ENCODE measurements at places on chromosomes 5 and 9. TPM values are rescaled to one million over a fixed set of nuclear protein-coding genes. Genes with fewer than 3 reads are reported as not detected.

Gene CCDC171
- total RNA-seq = 4.0 TPM

Gene PCSK1
- not detected for total RNA-seq

Gene SHOC1
- not detected for total RNA-seq

Gene PDGFRB
- total RNA-seq = 97.8 TPM

Gene TRAF1
- 7.9 TPM for total RNA-seq

Gene SLCO6A1
- total RNA-seq = not detected

Gene RASEF
- total RNA-seq = 30.3 TPM

Gene MEIKIN
- not detected for total RNA-seq

Gene LCN9
- not detected for total RNA-seq

GRCh38 chr9:136961279-136962065 is 9.4 kb downstream of the LCN12 start:
- no peak for DNase-seq

GRCh38 chr5:123088031-123088805 is 823 bp upstream of the PRDM6 start:
- no peak for DNase-seq

- no peak for DNase-seq
Observed at GRCh38 chr5:40736103-40736875, 19.5 kb downstream of the TTC33 start.

DNA sequence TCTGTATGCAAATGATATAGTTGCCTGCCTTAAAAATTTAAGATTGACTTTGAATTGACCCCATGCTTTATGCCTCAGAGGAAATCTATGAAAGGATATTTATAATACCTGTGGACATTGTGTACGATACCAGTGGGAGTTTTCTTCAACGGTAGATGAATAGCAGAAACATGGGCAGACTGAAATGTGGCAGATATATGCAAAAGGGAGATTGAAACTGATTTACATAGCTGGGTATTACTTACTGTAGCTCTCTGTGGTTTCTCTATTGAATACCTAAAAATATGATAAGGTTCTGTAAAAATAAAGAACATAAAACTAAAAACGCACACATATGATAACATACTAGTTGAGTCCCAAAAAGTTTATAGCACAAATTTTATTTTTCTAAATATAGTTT is 345.2 kb upstream of the PCSK5 start:
- DNase-seq = no peak

DNA sequence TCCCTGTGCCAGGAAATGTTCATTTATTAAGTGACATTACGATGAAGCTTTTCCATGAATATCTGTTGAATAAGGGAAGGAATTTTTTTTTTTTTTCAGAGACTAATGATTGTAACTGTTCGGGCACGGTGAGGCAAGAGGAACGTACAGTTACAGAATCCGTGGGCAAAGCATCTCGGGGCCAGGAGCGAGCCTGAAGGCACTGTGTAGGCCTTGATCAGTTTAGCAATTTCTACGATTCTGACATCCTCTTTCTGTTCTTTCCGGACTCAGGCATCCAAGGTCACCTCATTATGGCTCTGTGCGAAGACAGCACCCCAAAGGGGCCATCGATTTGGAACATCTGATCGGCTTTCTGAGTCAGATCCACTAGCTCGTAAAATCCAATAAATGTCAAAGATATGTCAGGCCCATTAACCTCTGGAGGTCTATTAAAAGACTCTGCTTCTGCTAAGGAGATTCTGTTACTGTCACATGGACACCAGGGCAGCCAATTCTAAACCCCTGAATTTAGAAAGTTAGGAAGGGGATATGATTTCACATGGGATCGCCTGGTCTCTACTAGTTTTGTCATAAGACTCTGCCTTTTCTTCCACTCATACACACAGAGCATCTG is 41.4 kb upstream of the BOD1 start:
- DNase-seq = no peak

GRCh38 chr9:23341346-23341745 is 484.7 kb downstream of the ELAVL2 start:
- no peak for DNase-seq

GRCh38 chr9:68895741-68896478 is 118.0 kb downstream of the PRKACG start:
- DNase-seq = no peak

GRCh38 chr9:76441551-76442322 is 17.2 kb upstream of the GCNT1 start:
- no peak for DNase-seq

DNA sequence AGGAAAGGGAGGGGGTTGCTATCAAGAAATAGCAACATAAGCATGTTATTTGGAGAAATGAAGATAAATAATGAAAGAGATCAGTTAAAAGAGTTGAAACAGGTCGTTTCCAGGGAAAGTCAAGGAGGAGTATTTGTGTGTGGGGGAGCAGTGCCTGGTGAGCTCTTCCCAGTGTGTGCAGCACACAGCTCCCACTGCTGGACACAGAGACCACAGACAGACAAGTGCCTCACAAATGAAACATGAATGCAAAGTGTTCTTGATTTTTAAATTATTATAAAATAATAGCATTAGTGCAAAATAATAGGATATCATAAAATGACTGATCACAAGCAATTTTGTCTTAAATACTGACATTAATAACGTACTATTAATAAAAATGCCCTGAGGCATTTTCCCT is 40.8 kb downstream of the LIFR start:
- no peak for DNase-seq

DNA sequence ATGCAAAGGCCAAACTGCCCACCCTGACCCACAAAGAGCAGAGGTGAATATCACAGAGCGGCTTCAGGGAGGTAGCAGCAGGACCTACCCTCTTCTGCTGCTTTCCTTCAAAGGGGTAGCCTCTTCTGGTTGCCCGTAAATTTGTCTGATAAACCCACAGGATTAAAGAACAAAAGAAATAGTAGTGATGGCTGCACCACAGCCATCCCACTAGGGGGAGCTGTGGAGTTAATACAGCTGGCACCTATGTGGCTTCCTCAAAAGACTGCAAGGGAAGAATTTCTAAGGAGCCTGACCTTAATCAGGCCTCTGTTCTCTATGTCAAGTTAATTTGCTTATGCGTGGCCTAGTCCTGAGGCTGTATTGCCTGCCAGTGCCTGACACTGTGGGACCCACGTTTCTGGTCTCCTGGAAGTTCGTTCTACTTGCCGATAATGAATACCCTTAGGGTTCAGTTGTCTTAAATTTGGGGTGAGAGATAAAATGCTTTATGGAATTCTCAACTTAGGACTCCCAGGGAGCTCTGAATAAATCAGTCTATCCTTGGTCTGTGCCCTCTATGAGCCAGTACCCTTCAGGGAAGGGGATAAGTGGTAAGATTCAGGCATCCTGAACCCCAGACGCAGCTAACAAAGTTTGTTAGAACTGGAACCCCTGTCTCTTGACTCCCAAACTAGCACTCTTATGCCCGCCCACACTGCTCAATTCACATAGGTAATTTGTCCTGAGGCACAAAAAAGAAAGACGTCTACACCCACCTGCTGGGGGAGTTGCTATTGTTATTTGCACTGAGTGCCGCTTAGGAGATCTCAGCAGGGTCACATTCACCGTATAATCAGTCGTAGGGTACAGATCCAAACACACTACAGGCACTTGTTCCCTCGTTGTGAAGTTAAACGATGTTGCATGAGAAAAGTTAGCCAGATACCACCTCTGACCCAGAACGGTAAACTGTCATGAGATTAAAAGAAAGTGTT is 77.1 kb downstream of the SUSD1 start:
- DNase-seq = peak; percentile 51

DNA sequence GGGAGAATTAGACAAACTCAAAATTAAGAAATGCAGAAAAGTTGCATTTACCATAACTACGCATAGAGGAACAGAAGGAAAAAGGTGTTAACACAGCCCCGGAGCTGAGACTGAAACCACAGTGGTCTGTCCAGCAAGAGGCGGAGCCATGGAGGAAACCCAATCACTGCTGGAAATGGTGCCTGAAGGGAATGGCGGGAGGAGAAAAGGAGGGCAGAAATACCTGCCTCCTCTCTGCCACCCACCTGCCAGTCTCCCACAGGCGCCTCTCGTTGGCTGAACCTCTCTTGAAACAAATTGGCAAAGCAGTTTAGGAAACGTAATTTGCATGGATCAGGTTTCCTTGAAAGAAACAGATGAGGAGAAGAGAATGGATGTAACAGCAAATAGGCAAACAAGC is 9.7 kb upstream of the PRKACG start:
- no peak for DNase-seq

- no peak for DNase-seq
Observed at GRCh38 chr5:50501491-50502228, 60.6 kb upstream of the EMB start.

GRCh38 chr5:2591777-2592453 is 159.6 kb downstream of the IRX2 start:
- no peak for DNase-seq

DNA sequence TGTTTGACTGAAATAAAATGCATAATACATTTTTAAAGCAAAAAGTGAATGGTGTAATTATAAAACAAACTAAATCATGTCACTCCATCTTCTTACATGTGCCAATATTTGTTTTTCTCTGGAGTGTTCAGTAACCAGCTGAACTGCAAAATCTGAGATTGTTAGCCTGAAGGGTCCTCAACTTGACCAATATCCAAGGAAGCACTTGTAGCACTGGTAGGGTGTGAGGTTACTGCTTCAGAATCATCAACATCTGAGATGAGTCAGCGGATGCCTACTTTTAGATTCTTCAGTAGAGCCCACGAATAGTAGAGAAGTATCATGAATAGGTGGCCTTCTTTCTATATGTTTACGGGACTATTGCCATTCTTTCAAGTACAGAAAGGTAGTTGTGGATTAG is 226.7 kb downstream of the TLE4 start:
- no peak for DNase-seq

DNA sequence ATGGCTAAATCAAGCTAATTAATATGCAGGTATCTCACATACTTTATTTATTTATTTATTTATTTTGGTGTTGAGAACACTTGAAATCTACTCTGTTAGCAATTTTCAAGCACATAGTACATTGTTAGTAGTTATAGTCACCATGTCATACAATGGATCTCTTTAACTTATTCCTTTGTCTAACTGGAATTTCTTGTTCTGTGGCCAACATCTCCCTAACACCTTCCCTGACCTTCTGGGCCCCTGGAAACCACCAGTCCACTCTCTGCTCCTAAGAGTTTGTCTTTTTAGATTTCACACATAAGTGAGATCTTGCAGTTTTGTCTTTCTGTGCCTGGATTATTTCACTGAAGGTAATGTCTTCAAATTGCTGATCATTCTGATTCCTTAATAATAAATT is 229.1 kb downstream of the SEMA5A start:
- DNase-seq = no peak

GRCh38 chr9:2923766-2924379 is 80.0 kb upstream of the PUM3 start:
- no peak for DNase-seq

- DNase-seq = no peak
Observed at GRCh38 chr5:68419081-68419636, 203.6 kb downstream of the PIK3R1 start.

- peak; percentile 35 for DNase-seq
Observed at GRCh38 chr5:64165500-64166200, at the start of gene RNF180. Gene RNF180, plus strand, starts transcription at chr5:64165843. Its CDS starts 34,965 bp downstream, at chr5:64200808.

DNA sequence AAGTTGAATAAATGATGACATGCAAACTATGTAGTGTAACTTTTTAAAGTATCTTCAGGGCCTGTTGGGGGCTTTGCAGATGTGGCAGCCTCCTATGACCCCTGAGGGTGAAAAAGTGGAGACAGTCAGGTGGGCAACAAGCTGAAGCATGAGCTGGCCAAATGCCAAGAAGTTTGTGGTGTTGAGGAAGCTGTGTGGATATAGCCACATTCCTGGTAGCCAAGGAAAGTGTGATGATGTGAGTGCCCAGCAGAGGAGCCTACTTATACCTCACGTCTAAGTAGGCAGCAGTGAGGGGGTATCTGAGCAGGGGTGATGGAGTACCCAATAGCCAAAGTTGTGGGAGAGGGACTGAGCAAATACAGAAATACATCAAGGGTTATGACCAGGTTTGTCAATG is 621.2 kb upstream of the CDH6 start:
- no peak for DNase-seq

- no peak for DNase-seq
Observed at GRCh38 chr5:154238776-154239481, 48.4 kb downstream of the GALNT10 start.

GRCh38 chr9:91949946-91950664 is at the start of gene ROR2:
Gene ROR2, minus strand, starts transcription at chr9:91950228.
- peak; percentile 63 for DNase-seq

GRCh38 chr5:64509828-64510227 is 4.0 kb downstream of the RGS7BP start:
- no peak for DNase-seq

- no peak for DNase-seq
Observed at GRCh38 chr5:3709068-3709716, 113.6 kb downstream of the IRX1 start.

- no peak for DNase-seq
Observed at GRCh38 chr5:159814805-159815585, 101.3 kb upstream of the ADRA1B start.

- DNase-seq = no peak
Observed at GRCh38 chr9:120336021-120336752, 243.8 kb downstream of the CDK5RAP2 start.

DNA sequence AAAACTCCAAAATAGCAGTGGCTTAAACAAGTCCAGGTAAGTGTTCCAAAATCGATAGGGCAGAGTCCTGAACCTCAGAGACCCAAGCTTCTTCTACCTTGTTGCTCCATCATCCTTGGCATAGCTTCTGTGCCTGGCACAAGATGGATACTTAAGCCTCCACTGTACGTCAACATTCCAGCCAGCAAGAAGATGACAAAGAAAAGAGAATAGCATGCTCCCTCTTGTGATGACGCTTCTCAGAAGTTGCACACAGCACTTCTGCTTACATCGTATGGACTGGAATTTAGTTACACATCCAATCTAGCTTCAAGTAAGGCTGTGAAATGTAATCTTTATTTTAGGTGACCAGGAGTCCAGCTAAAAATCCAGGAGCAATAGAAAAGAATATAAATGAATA is 227.4 kb downstream of the ESM1 start:
- peak; percentile 30 for DNase-seq

GRCh38 chr9:94855903-94856302 is 129.4 kb downstream of the AOPEP start:
- DNase-seq = no peak

DNA sequence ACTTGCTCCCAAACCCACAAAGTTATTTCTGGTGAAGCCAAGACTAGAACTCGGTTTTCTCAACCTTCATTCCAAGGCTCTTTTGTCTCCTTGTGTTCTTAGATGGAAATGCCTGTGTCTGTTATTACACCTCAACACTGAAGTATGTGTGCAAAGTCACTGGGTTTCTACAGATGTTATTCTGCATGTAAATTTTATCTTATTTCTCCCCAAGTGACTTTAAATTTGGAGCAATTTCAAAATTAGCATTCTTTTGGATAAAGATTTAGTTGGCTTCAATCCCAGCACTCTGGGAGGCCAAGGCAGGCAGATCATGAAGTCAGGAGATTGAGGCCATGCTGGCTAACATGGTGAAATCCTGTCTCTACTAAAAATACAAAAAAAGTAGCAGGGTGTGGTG is 104.4 kb upstream of the GNA14 start:
- no peak for DNase-seq

DNA sequence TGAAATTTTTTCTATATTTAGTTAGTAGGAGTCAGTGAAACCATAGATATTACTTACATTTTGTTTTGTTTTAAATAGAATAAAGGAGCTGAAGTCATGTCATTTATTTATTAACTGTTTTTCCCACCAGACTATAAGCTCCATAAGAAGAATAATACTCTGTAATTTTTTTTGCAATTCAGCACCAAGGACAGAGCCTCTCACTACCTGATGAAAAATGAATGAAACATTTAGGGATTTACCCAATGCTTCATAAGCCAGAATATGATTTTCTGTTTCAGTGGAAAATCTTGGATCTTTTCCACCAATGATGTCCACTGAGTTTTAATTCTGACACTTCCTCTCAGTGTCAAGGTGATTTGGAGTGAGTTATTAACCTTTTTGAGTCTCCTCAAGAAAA is 624.9 kb upstream of the GRAMD2B start:
- DNase-seq = no peak
